ENCODE measurements at places on chromosomes 6 and 20.

GRCh38 chr6:12577124-12577850 is 139.3 kb upstream of the PHACTR1 start:
- no peak for DNase-seq

DNA sequence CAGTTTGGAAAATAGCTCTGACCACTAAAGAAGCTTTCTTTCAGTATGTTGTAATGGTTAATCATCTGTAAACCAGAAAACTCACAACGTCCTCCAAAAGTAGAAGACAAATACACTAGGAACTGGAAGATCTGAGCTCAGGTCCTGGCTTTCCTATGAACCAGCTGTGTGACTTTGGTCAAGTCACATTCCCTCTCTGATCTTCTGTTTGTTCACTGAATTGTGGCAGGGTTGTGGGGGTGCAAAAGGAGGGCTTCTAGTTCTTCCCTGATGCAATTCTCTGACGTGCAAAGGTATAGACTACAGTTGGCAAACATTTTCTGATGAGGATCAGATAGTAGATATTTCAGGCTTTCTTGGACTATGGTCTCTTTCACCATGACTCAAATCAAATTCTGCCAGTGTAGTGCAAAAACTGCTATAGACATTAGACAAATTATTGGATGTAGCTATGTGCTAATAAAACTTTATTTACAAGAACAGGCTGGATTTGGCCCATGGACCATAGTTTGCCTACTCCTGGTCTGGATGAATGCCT is 44.9 kb downstream of the ATXN1 start:
- DNase-seq: no peak

DNA sequence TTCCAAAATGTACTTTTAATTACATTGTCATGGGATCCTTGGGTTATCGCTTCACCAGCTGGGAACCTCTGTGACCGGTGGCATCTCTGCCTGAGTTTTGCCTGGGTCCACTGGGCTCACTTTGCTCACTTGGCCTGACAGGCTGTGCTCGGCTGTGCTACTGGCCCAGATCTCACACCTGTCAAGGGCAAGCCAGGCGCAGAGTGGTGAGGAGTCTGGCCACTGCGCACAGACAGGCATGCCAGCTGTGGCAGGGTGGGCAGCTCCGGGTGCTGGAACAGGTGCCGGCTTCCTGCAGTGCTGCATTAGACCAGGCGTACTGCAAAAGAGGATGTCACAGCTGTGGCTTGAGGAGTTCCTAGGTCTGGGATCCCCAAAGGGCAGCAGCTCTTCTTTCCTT is 489.8 kb downstream of the TENT5A start:
- DNase-seq: no peak

GRCh38 chr6:98047871-98048270 is 764.9 kb upstream of the MMS22L start:
- DNase-seq: no peak

DNA sequence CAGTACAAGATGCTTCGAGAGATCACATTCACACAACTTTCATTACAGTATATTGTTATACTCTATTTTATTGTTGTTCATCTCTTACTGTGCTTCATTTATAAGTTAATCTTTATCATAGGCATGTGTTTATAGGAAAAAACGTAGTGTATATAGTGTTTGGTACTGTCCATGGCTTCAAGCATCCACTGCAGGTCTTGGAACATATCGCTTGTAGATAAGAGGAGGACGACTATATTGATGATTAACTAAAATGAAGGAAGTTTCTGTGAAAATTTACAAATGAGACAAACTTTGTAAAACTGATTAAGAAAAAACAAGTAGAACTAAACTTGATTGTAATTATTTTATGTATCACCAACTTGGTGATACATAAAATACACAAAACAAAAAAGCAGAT is 98.5 kb downstream of the QKI start:
- no peak for DNase-seq

- no peak for DNase-seq
These were observed 64.8 kb downstream of the JARID2 start for GRCh38 chr6:15310680-15311079.

- no peak for DNase-seq
These were observed 6.3 kb downstream of the MICAL1 start for GRCh38 chr6:109449064-109449794.

DNA sequence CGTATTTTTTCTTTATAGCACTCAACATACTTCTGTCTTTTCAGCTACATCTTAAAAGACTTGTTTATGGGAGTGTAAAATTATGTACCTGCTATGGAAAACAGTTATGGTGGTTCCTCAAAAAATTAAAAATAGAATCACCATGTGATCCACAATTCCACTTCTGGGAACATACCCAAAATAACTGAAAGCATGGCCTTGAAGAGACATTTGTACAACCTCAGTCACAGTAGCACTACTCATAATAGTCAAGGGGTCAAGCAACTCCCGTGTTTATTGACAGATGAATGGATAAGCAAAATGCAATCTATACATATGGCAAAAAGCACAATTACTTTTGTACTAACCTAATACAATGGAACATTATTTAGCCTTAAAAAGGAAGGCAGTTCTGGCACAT is 74.5 kb downstream of the METTL24 start:
- no peak for DNase-seq

DNA sequence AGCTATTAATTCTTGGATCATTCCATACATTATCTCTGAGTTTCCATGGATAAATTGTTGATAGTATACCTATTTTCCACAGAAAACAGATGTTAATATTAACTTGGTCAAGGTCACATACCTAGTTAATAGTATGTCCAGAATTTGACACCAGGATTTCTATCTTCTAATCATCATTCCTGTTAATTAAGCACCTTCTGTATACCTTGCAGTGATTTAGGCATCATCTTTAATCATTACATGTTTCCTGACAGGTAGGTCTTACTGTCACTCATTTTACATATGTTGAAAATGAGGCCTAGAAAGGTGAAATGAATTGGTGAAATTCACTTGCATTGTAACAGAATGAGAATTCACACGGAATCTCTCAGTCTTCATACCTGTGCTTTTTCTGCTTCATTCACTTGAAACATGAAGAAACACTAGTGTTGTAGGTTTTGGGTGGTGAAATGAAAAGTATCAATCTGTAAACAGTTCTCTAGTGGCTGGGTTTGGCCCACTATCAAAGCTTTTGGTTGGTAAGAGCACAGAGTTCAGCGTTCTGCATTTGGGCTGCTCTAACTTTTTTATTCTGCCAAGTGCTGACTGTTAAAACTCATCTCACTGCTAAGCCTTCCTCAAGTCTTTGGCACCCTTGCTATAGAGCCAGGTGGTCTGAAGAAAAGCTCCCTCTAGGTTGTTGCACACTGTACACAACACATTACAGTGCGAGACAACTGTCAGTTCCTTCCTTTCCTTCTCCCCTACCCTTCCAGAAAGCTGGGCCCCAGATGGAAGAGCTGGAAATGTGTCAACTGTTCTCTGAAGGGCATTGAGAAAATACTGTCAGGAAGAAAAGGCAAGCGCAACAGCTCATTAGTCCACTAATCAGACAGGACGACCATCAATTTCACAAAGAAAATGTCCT is 57.8 kb upstream of the C20orf144 start:
- DNase-seq: no peak

DNA sequence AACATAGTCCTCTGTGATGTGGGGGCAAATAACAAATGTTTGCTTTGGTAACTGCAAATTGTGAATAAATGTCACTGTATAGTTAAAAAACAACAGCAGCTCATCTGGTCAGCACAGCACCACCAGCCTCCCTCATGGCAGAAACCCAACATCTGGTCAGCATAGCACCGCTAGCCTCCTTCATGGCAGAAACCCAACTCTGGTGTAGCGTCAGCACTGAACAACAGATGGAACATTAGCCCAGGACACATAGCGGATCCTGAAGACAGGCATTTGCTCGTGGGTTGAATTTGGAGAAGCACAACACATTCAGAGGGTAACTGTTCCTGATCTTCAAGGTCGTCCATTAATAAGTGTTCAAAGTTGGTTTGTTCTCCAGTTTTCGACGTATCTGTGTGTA is 265.9 kb downstream of the DLL1 start:
- no peak for DNase-seq

DNA sequence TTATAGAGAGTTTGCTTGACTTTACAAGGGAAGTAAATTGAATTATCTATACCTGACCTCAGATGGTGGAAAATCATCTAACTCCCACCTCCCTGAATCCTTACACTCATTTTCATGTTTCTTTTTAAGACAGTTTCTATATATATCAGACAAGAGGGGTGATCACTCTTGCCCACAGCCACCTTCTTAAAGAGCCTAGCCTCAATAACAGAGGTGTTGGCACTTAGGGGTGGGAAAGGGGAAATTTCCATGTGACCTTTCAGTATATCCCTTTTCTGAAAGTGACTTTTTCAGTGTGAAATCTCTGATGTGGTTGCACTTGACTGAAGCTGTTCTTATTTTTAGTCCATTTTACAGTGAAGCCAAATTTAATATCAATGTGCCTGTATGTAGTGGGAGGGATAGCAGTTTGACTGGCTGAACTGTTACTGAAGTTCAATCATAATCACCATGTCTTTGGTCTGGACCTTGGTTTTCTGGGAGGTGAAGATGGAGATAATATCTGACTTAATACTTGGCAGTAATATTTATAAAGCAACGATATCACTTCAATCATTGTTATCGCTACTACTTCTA is 141.3 kb downstream of the MAP3K7 start:
- DNase-seq: no peak

GRCh38 chr6:52077961-52078625 is 9.3 kb downstream of the PKHD1 start:
- DNase-seq: no peak

- DNase-seq: no peak
These were observed 9.1 kb downstream of the PKIB start for GRCh38 chr6:122619309-122619708.

GRCh38 chr20:45377269-45377668 is 856 bp downstream of the TP53TG5 start:
- no peak for DNase-seq

DNA sequence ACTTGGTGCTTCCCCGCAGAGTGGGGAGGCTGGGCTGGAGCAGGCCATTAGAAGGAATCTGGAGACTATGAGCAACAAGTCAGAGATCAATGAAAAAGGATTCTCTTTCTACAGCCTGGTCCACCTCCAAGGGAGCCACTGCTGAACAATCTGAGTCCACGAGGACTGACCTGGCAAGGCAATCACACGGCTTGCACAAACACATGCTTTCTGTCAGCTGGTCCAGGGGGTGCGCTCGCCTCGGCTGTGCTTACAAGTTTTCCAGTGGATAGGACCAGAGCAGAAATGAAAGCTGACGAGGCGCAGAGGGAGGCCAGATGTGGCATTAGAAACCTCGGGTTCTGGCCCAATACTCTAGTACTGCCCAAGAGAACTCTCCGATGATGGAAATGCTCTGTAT is 18.1 kb downstream of the KCNK5 start:
- DNase-seq: no peak

DNA sequence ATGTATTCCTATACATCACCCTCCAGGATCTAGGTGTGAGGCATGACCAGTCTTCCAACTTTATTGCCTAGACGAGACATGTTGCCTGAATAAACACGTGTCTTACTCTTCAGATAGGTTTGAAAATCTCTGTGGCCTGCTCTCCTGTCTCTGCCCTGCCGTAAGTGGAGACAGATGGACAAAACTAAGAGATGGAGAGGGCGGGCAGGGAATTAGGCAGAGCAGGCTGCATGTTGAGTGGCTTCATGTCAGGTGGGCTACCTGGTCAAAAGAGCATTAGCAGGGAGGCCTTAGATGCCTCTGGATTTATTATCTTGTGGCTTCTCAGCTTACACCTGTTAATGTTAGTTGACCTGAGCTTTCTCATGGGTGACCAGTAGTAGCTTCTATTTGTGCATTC is 59.0 kb upstream of the TULP4 start:
- DNase-seq: no peak

DNA sequence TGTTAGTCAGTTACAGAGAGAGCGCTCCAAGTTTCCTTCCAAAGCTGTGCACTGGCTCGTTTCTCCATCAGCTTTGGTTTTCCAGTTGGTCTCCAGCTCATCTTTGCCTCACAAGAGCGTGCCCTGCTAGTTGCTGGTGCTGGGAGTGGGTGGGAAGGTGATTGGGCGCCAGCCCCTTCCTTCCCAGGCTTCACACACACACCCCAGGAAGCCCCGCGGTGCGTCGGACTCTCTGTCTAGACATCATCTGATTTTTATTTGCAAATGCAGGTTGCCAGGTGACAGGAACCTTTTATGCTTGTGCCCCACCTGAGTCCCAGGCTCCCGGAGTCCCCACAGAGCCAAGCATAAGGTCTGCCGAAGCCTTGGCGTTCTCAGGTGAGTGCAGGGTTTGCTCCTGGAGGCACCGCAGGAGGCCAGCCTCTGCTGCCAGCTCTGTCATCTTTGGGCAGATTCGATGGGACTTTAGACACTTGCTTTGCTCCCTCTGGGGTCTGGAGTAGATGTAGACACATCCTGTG is 7.1 kb downstream of the IRF4 start:
- no peak for DNase-seq

- DNase-seq: no peak
These were observed 40.5 kb downstream of the HMGN3 start for GRCh38 chr6:79193971-79194370.

- no peak for DNase-seq
These were observed 264.6 kb downstream of the FRK start for GRCh38 chr6:115796061-115796460.

DNA sequence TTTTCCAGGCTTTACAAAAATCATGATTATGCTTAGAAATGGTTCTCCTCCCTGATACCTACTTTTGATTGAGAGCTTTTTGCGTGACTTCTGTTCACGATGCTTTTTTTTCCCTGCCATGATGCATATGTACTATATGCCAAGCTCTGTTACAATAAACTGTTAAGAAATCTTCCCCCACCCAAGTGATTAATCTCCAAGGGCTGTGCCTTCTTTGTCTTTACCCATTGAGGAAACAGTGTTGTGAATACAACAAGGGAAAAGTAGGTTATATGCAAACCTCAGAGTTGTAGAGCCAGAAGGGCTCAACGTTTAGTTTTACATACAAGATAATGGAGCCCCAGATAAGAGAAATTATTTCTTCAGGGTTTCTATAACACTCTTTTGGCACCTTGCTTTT is 34.1 kb upstream of the MYLK2 start:
- DNase-seq: no peak

DNA sequence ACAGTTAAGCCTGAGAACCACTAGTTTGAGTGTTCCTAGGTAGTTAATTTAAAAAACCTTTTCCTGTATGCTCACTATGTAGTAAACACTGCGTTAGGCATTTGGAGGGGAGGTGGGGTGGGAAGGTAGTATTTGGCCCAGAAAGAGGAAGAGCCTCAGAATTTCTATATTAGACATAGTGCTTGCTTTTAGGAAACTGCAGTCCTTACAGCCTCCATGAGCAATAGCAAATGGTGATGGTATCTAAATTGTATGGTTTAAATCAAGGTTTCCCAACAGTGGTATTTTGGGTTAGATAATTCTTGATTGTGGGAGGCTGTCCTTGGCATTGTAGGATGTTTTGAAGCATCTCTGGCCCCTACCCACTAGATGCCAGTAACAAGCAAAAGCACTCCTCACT is 61.5 kb upstream of the RIPOR2 start:
- no peak for DNase-seq

DNA sequence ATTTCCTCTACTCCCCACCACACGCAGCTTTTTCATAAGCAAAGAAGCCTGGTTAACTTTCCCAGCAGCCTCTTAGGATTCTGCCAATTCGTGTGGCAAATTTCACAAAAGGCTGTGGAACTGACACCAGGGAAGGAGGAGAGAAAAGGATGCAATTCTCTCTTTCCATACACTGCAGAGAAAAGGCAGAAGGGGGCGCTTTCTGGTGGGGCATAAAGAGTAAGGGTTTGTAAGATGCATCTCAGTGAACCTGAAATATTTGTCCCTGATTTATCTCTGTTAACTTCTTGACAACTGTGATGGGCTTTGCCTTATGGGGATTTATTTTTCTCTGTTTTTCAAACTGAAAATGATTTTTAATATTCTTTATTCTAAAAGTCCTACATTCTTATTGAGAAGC is 45.5 kb upstream of the GLP1R start:
- no peak for DNase-seq

Data from GM12892 (cell line).